Kasumi-1 (cell line): ENCODE measurements at places on chromosomes 1 and 21.
A peak's percentile ranks its signal among the peaks of the same experiment; 100 is the strongest.

- DNase-seq, result peak; percentile 75
Measured at GRCh38 chr1:228226956-228227791, 19.3 kb downstream of the OBSCN start.

DNA sequence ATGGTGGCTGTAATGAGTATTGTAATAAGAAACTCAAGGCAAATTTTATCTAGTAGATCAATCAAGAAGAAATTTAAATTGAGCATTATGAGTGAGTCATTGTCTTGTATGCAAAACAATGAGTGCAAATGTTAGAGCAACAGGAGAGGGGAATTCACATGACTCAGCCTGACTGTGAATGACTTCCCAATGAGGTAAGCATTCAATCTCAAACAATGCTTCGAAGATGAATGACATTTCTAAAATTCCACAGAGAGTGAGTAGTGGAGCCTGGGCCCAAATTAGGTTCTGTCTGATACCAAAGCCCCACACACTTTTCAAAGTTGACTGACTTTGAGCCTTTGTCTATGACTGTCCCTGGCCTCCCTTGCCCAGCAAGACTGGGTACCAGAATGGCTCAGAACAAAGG lies 738.0 kb downstream of the PTPRU start:
- no peak for DNase-seq

DNA sequence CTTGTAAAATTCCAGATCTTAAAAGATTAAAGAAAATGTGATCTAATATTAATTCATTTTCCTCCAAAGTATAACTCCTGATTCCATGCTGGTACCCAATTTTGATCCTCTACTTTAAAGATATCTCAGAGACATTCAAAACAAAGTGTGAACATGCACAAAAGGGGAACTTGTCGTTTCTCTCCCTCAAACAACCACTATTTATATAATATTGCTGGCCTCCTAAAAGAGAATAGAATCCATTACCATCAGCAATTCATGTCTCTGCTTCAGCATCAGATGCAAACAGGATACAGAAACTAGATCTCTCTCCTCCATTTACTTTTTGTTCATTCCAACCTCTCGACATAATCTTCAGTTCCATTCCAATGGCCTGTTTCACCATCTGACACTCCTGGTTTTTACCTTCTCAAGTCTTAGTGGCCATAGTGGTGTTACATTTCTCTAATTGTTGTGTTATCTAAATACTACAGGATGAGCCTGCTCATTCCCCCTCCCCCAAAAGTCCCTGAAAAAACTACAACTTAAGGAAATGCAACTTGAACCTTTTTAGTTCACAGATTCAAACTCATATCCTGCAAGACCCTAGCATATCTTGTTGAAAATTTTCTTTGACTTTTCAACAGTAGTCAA lies 4.1 kb downstream of the NRIP1 start:
- DNase-seq, result peak; percentile 31

- DNase-seq, result no peak
Measured at GRCh38 chr1:230693221-230693620, 20.7 kb downstream of the AGT start.

DNA sequence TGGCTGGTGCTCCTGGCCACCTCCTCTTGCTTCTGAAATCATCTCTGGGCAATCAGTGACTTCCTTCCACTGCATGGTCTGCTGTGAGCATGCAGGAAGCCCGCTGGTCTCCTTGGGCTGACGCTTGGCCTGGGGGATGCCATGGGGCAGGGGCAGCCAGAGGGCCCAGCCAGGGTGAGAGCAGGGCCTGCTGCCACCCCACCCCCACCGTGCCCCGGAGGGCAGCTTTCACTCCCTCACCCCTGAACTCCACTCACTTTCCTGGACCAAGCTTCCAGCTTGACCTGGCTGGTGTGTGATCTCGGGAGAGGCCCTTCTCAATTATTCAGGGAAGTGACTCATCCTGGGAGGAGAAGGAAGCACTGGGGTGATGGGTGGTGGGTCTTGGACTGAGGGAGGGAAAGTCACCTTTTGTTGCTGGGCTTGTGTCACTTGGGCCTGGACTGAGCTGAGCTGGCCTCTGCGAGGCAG lies 270.2 kb upstream of the CSF3R start:
- no peak for DNase-seq

DNA sequence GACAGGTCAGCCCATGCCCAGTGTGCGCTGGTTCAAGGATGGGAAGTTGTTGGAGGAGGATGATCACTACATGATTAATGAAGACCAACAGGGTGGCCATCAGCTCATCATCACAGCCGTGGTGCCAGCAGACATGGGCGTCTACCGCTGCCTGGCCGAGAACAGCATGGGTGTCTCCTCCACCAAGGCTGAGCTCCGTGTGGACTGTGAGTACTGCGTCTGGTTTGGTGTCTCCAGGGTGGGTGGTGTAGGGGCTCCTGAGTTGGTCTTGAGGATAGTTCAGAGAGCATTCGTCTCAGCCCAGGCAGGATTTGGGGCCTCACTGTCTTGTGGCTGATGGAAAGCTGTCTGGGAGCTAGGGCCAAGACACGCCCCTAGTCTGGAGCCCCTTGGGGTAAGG lies 83.2 kb downstream of the TRIM11 start:
- no peak for DNase-seq

DNA sequence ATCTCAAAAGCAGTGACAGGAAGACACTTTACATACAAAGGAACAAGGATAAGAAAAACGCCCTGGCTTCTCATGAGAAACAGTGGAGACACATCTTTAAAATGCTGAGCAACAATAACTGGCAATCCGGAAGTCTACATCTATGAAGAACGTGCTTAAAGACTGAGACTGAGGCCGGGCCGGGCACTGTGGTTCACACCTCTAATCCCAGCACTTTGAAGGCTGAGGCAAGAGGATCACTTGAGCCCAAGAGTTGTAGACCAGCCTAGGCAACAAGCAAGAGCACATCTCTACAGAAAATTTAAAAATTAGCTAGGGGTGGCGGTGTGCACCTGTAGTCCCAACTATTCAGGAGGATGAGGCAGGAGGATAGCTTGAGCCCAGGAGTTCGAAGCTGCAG lies 2.1 kb upstream of the KRTAP12-1 start:
- no peak for DNase-seq
